ENCODE measurements at places on chromosomes 2 and 18.
A peak's percentile ranks its signal among the peaks of the same experiment; 100 is the strongest.

- no peak for DNase-seq
These were observed 316.3 kb upstream of the CXCR4 start for GRCh38 chr2:136434251-136434715.

DNA sequence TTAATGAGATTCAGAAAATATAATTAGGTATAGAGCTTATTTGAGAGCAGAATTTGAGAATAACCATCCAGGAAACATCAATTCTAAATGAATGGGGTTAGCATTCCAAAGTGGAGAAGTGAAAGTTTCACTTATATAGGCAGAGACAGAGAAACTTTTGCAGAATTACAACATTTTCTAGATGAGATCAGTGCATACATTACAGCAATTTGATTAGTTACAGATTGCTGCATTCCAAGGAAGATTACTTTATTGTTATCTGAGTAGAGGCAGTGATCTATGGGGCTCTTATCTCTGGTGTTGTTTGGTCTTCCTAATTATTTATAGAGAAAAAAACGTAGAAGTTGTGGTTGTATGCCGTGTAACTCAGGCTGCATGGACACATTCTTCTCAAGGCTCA, 373.8 kb upstream of the SYT4 start:
- DNase-seq: no peak

GRCh38 chr2:112623913-112624777, 21.6 kb upstream of the SLC20A1 start:
- DNase-seq: no peak

DNA sequence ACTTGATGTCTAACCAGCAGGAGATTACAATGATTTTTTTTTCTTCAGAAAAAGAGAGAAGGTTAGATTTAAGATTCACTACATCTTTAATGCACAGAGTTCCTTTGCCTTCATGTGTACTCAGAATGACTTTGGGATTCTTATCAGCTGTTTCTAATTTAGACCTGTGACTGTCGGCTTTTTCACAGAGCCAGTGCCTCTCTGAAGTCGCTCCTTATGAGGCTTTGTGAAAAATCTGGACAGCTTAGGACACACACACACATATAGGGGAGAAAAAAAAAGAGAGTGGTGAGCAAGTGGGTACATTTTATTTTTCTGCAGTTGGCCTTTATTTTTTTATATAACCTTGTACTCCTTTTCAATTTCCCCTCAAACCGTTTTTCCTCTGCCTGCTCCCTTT, 893.1 kb upstream of the CELF4 start:
- no peak for DNase-seq

GRCh38 chr18:11368020-11368419, 218.7 kb upstream of the PIEZO2 start:
- no peak for DNase-seq

- peak; percentile 54 for DNase-seq
These were observed 159.1 kb downstream of the SMAD7 start for GRCh38 chr18:48791636-48792105.

- DNase-seq: no peak
These were observed 199.4 kb downstream of the NYAP2 start for GRCh38 chr2:225598897-225599296.

DNA sequence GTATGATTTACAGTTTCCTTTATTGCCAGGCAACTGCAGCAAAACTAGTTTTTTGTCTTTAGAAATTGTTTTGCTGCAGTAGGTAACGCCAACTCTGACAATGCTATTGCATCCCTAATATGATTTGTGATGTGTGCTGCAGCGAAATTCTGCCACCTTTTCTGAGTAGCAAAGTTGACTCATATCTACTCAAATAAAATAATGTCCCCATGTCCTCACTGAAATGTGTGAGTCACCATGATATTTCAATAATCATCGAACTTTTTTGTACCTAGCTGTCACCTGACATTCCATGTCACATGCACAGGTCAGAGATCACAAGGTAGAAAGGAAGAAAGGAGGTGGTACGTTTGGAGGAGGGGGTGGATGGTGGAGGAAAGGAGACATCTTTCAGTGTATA, 205.0 kb downstream of the RAD51AP2 start:
- no peak for DNase-seq

GRCh38 chr2:240757086-240757614, 62.9 kb downstream of the KIF1A start:
- no peak for DNase-seq

- no peak for DNase-seq
These were observed 228.0 kb upstream of the ID2 start for GRCh38 chr2:8453904-8454302.

GRCh38 chr2:64414736-64415435, 39.1 kb upstream of the LGALSL start:
- DNase-seq: no peak

GRCh38 chr2:23286758-23287704, 97.9 kb upstream of the KLHL29 start:
- no peak for DNase-seq

GRCh38 chr2:8267721-8268120, 414.1 kb upstream of the ID2 start:
- no peak for DNase-seq

DNA sequence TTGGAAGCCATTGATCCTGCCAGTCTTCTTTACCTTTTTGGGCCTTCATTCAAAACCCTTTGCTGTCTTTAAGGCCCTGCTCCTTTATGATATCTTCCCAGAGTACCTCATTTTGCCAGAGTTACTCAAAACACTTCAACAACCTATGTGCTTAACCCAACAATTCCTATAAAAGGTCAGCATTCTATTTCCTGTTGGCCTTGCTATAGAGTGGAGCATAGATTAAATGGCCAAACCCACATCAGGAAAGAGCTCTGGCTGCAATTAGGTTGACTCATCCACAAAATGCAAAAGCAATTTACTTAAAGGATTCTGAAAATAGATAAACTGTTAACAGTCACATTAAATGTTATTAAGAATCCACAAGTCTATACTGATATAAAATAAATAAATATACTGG, 21.2 kb downstream of the MRPL33 start:
- no peak for DNase-seq

Data from naive thymus-derived CD8-positive, alpha-beta T cell (primary cell).